ENCODE measurements at places on chromosomes 4 and X. TPM values are rescaled to one million over a fixed set of nuclear protein-coding genes. Genes with fewer than 3 reads are reported as not detected.

PKD2 gene
- total RNA-seq = 16.1 TPM

KCNE5 gene
- 0.50 TPM for total RNA-seq

PAGE4 gene
- total RNA-seq = not detected

TKTL2 gene
- not detected for total RNA-seq

XKRX gene
- not detected for total RNA-seq

TMSB15B gene
- 1.9 TPM for total RNA-seq

H2AZ1 gene
- total RNA-seq = 92.1 TPM
